ENCODE measurements at places on chromosomes 7 and 10. TPM values are rescaled to one million over a fixed set of nuclear protein-coding genes. Genes with fewer than 3 reads are reported as not detected.

DNA sequence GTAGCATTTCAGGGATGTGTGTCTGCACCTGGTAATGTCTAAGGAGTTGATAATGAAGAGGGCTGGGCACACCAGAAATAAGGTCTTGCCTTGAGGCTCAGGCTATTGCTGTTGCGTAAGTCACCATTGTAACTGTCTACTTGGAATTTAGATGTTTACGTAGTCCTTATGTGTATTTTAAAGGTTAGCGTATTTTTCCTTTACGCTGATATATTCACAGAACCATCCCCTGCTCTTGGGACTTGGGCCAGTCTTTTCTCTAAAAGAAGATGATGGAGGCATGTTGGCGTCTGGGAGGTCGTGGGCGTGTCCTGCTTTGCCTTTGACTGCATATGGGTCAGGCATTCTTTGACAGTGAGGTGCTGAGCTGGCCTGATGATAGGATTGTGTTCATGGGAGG is 14.7 kb downstream of the WDR37 start:
- no peak for DNase-seq

DNA sequence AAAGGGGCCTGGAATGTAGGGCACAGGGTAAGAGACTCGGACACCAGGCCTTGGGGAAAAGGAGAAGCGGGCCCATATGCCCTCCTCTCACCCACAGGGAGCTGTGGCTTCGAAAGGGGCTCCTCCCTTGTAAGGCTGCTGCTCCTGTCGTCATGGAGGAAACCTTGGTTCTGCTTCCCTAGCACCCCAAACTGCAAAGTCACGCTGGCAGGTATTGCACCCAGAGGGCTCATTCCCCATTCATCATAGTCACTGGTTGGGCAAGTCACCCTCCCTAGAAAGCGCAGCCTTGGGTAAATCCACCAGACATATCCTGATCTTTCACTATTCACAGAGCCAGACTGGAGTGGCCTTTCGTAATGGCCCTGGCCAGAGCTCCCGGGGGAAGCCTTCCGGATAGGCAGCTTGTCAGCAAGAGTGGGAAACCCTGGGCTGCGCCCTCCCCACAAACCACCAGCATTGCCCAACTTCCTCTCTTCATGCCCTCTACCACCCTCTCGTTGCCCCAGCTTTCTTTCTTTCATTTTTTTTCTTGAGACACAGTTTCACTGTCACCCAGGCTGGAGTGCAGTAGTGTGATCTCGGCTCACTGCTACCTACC is 121.0 kb downstream of the HIP1 start:
- no peak for DNase-seq

GRCh38 chr7:127582361-127582760 is 3.0 kb downstream of the GCC1 start:
- no peak for DNase-seq

GRCh38 chr10:116138897-116139296 is 134.1 kb downstream of the GFRA1 start:
- no peak for DNase-seq

GRCh38 chr10:36188461-36188860 is 546.4 kb upstream of the FZD8 start:
- no peak for DNase-seq

- DNase-seq, result no peak
Measured at GRCh38 chr7:83574616-83575015, 74.3 kb downstream of the SEMA3E start.

DNA sequence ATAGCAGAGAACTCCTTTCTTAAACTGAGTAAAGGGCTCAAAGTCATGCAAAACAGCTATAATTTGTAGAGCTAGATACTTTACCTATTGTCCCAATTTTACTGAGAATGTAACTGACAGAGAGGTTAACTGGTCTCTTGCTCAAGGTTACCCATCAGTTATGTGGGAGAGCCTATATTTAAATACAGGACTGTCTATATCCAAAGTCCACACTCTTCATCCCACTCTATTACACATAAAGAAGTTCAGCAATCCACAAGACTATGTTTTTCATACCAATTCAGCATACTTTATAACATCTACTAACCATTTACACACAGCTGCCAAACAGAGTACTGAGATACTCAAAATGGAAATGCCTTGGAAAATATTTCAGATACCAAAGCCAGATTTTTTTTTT is 100.2 kb downstream of the MICU1 start:
- no peak for DNase-seq

- peak; percentile 36 for DNase-seq
Measured at GRCh38 chr7:76073335-76073990, 25.6 kb downstream of the MDH2 start.

GRCh38 chr7:127769696-127770400 is 117.9 kb downstream of the SND1 start:
- DNase-seq, result no peak

GRCh38 chr10:61063901-61064300 is 119.9 kb upstream of the RHOBTB1 start:
- no peak for DNase-seq

- DNase-seq, result no peak
Measured at GRCh38 chr7:154096-154799, 38.1 kb upstream of the FAM20C start.

GRCh38 chr10:15124908-15125307 is 27.8 kb downstream of the RPP38 start:
- DNase-seq, result no peak

- DNase-seq, result no peak
Measured at GRCh38 chr7:98251231-98251600, 816 bp downstream of the TECPR1 start.

The GOLGA7B gene
- total RNA-seq, result 2.5 TPM

The LMOD2 gene
- not detected for total RNA-seq

The LAMB4 gene
- total RNA-seq, result 1.1 TPM

The FAM171A1 gene
- 113 TPM for total RNA-seq

The ELN gene
- 44.8 TPM for total RNA-seq

Data from endothelial cell (in vitro differentiated cells).